NCI-H187 treated with DMSO at 0.1 percent for 48 hours (cell line): ENCODE measurements at places on chromosomes 3 and 15.

DNA sequence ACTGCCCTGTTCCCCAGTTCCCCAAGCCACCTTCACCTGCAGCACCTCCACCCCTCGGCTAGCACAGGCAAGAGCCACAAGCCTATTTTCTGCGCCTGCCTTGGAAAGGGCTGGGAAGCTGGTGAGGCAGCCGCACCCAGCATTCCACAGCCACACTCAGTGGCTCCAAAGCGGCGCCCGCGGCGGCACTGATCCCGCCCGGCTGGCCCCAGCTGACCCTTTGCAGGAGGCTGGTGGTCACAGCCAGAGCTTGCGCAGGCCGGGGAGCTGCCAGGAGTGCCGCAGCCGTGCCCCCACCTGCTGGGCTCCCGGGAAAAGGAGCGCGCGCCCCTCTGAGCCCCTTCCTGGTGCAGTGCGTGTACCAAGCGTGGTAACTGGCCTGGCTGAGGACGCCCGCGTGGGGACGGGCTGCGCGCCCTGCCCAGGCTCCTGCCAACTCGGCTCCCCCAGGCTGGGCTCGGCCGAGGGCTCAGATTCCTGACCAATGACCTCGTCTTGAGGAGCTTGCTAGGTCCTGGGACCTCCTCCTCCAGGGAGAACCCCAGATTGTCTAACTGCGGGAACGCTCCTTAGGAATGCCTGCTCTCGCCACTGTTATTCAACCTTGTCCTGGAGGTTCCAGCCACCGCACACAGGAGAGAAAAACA is 13.3 kb downstream of the GRAMD2A start:
- DNase-seq, result no peak

DNA sequence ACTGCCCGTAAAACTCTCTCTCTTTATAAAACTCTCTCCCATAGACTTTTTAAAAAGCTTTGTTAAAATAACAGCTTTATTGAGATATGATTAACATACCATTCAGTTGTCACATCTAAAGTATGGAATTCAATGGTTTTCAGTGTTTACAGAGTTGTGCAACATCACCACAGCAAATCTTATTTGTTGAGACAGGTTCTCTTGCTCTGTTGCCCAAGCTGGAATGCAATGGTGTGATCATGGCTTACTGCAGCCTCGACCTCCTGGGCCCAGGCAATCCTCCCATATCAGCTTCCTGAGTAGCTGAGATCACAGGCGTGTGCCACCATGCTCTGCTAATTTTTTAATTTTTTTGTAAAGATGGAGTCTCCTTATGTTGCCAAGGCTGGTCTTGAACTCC is 35.9 kb upstream of the TRAK1 start:
- no peak for DNase-seq

GRCh38 chr3:72553298-72553697 is 294.9 kb downstream of the SHQ1 start:
- DNase-seq, result no peak

- no peak for DNase-seq
Measured at GRCh38 chr15:68603216-68603595, 24.4 kb downstream of the CORO2B start.
